ENCODE measurements at places on chromosomes 12 and 14.

GRCh38 chr14:75306927-75307699 lies 28.5 kb downstream of the FOS start:
- DNase-seq = no peak

DNA sequence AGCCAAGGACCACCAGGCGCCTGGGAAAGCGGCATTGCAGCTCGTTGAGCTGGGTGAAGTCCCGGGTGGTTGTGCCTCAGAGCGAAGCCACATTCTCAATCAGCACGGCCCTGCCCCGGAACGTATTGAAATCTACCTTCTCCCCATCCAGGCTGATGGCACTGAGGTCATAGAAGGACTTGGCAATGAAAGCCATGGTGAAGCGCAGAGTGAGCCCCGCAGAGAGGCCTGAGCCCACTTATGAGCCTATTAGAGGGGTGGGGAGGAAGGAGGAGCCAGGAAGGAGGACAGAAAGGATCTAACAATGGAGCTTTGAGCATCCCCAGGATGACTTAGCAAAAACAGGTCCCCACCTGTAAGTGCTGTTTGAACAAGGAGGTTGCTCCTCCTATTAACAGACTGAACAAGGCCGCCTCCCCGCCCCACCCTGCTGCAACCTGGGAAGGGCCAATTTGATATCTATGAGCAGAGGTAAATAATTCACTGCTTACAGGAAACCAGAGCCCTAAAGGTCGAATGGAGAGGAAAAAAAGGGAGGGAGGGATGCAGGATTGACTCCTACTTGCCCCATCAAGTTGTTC lies at the start of gene GPX2:
GPX2 (minus strand) TSS at position 215 of the 581 bp plus-strand sequence; CDS start at position 196, 19 bp downstream.
- no peak for DNase-seq

GRCh38 chr14:75543253-75543652 lies 21.0 kb downstream of the BATF start:
- DNase-seq = no peak

GRCh38 chr12:7793211-7793610 lies 4.0 kb downstream of the NANOG start:
- DNase-seq = no peak

DNA sequence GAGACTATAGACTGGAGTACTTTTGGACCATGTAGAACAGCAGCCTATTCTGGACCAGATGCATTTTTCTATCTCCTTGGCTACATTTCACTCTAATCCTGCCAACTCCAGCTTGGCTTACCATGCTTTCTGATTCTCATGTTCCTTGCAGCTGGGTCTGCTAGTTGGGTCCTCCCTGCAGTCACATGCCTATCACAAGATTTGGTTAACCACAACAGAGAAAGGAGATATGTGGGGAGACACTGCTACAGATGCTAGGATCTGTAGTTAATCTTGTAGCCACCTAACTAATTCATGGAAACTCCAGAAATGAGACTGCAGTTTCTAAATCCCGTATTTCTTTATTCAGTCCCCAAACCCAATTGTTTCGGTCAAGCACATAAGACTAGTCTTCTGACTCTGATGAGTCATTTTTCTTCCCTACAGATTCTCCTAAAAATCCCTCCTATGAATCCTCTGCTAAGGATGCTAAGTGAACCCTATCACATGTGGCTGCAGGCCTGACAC lies 410.6 kb downstream of the DAD1 start:
- DNase-seq = no peak

GRCh38 chr12:64123448-64123847 lies 98.6 kb downstream of the KICS2 start:
- no peak for DNase-seq

GRCh38 chr12:58765653-58766512 lies 154.4 kb downstream of the LRIG3 start:
- DNase-seq = no peak

DNA sequence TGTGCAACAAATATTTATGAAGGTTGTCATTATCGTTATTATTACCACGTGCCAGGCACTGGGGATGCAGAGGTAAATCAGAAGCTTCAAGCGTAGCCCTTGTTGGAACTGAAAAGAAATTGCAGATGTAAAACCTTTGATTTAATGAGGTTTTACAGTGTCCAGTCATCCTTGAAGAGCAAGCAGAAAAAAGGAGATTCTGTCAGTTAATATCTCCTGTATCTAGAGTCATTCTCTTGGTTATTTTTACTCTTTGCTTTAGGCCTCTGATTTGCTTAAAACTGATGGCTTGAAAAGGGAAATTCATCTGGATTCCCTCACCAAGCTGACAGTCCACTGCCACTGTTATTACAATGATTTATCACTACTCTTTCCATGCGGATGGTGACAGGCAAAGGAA lies 179.3 kb downstream of the GALC start:
- DNase-seq = no peak

Measured in HAP-1 (cell line).